MV-4-11 (cell line): ENCODE measurements at places on chromosomes 1 and 21.

- no peak for DNase-seq
Measured at GRCh38 chr1:21576031-21576797, 67.0 kb downstream of the ALPL start.

GRCh38 chr1:203625628-203626019, 1.0 kb upstream of the ATP2B4 start:
- DNase-seq = peak; percentile 84

- peak; percentile 60 for DNase-seq
Measured at GRCh38 chr1:66355756-66356155, 178.2 kb upstream of the SGIP1 start.

- peak; percentile 65 for DNase-seq
Measured at GRCh38 chr1:28744184-28744583, 7.4 kb downstream of the YTHDF2 start.

GRCh38 chr1:25875856-25876692, 566 bp upstream of the PAQR7 start:
- no peak for DNase-seq

DNA sequence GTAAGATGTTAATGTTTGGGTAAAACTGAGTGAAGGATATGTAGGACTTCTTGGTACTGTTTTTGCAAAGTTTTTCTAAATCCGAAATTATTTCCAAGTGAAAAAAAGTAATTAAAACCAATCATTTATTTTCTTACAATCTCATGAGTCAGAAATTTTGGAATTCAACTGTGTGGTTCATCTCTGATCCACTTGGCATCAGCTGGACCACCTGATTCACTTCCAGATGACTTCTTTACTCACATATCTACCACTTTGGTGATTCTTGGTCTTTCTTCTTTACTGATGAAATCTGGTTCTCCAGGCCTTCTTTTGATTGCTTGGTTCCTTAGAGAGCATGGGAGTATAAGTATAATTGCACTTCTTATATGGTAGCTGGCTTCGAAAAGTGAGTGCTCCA, 254.9 kb upstream of the CACYBP start:
- DNase-seq = no peak

DNA sequence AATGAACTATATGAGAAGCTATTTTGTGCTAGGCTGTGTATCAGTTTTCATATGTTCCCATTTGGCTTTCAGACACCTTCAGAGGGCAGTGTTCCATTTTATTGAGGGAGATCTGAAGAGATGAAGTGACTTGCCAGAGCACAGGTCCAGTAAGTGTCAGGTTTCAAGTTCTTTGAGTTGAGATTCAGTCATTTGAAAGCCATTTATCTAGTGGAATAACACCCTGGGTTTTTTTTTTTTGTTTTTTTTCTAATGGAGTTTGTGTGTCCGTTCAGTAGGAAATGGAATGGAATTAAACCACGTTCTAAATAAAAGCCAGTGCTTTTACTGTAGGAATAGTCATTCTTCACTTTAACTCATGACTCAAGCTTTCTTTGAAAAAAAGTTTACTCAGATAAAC, 652.9 kb upstream of the USP24 start:
- no peak for DNase-seq

DNA sequence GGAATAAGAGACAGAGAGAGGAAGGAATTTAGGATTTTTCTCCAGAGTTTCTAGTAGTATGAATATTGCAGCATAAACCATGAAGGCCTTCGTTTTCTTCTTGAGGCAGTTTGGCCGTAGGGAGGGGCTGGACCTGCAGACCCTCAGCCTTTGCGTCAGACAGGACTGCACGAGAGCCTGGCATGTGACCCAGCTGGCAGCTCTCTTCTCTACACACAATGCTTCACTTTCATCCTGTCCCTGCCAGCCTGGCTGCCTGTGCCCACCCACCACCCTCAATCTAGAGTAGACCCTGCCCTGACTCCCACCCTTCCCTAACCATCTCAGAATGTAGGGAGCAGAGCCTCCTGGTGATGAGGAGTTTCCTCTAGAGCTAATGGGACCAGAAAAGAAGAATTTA, 1.6 kb downstream of the CA14 start:
- DNase-seq = no peak

DNA sequence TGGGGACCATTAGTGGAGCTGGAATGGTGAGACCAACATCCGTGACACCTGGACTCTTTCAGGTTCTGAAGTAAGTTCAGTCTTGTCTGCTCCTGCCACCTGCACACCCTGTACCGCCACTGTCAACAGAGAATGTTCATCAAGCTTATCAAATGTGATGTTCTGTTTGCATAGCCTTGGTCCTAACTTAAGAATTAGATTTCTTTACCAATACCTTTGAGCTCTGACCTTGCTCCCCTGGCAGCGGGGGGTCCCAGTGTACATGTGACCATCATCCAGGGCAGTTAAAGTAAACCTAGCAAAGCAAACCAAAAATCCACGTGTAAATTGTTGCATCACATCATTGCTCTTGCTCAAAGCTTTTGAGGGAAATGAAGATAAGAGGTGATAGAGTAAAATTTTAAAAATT, 14.5 kb downstream of the SLC25A33 start:
- DNase-seq = no peak

GRCh38 chr1:169020684-169021083, 85.8 kb upstream of the ATP1B1 start:
- DNase-seq = no peak
